ENCODE measurements at places on chromosomes 1 and 21.

- DNase-seq: no peak
These were observed 74.8 kb downstream of the ATP5PO start for GRCh38 chr21:33840771-33841170.

DNA sequence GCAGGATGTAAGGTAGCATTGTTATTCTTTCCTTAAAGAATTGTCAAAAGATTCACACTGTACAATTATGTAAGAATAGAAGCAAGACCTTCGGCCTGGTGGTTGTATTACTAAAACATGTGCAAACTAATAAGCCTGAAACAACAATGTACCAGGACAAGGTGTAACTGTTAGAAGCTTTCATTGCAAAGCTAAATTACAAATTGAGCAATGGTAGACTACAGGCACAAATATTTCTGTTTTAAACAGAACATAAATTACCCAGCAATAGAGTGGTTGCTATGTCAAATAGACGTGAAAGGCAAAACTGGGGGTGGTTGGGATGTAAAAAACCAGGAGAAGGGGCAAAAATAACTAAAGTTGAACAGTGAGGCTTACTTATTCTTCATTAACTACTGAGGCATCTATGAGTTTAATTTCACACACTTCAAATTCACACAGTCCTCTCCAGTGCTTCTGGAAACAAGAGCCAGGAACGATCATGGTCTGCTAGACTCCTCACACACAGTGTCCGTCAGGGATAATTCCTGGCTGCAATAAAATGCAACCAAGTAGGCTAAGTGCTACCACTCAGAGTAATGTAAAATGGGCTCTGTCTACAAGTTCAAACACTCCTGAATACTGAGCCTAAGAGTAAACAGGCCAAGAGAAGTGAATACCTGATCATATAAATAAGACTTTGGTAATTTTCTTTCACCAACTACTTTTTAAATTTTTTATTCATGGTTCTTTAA is 39.3 kb upstream of the C1orf198 start:
- DNase-seq: no peak

GRCh38 chr21:14797543-14797942 is 251.4 kb upstream of the SAMSN1 start:
- no peak for DNase-seq

DNA sequence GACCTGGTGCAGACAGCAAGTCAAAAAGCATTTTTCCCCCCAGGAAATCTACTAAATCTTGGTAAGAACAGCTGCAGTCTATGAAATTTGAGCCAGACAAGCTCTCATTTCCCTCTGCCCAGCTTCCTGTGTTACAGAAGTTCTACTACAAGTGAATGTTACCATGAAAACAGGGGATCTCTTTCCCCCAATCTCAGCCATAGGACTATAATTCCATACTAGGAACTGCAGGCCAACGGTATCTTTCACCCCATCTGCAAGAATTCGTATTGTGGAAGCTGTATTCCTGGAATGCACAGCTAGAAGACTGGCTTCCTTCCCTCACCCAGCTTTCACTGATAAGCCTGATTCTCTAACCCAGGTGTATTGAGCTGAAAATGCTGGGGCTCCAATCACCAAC is 1655.4 kb downstream of the BRINP3 start:
- no peak for DNase-seq

DNA sequence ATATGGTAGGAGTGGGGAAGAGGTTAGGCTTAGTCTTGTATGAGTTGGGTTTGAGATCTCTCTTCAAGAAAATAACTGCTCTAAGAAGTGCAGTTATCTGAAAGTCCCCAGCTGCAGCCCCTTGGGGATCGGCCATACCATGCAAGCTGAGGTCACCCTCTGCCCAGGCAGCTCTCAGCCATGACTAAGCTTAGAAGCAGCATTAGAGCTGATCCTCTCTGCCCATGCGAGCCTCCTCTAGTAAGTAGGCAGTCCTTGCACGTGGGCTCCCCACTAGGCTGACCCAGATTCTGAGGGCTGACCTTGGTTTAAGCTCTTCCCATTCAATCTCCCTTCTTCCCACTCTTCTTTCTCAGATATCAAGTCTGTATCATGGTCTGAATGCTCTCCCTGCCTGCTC is 121.0 kb upstream of the UBE2U start:
- no peak for DNase-seq

- DNase-seq: no peak
These were observed 392.3 kb upstream of the ADAMTS5 start for GRCh38 chr21:27359141-27359540.

- DNase-seq: no peak
These were observed 7.4 kb downstream of the CLCC1 start for GRCh38 chr1:108955881-108956280.

DNA sequence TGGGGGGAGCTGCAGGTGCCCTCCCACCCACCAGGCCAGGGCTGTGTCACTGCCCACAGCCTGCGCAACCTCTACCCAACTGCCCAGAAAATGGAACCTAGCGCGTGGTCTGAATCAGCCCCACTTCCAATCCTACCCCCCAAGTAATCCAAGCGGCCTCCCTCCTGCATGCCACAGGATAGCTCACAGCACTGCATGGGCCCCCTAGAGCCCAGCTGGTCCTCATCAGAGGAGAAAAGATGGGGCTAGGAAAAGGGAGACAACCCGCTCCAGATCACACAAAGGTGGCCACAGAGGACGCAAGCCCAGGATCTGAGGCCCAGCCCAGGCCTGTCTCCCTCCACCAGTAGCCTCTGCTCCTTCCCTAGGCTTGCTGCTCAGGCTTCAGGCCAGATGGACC is 6.2 kb downstream of the ADGRB2 start:
- no peak for DNase-seq

- no peak for DNase-seq
These were observed 20.0 kb downstream of the CITED4 start for GRCh38 chr1:40842207-40842606.
